ENCODE measurements at places on chromosomes 11 and 22.

- no peak for DNase-seq
These were observed 134.4 kb upstream of the SORL1-AS1 start for GRCh38 chr11:121587182-121587581.

DNA sequence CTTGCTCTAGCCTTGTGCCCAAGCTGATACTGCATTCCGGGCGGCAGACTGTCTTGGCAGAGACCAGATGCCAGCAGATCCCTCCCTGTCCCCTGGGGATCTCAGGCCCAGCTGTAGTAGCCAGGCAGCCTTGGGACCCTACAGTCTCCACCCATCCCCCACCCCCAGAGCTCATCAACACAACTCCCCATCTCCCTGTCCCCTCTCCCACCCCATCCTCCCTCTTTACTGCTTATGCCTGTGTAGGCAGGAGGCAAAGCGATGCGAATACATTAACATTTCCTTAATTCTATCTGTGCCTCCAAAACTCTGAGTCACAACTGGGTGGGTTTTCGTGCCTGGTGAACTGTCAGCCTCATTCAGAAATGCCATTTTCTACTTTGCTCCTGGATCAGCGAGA lies 547.6 kb downstream of the BUD13 start:
- no peak for DNase-seq

- no peak for DNase-seq
These were observed 3.9 kb downstream of the TNNT3 start for GRCh38 chr11:1923201-1923956.

GRCh38 chr11:125331357-125332035 lies 164.6 kb downstream of the FEZ1 start:
- no peak for DNase-seq

- no peak for DNase-seq
These were observed 346.4 kb upstream of the MTNR1B start for GRCh38 chr11:92623055-92623454.

GRCh38 chr22:23150762-23151161 lies 5.5 kb downstream of the RAB36 start:
- no peak for DNase-seq

DNA sequence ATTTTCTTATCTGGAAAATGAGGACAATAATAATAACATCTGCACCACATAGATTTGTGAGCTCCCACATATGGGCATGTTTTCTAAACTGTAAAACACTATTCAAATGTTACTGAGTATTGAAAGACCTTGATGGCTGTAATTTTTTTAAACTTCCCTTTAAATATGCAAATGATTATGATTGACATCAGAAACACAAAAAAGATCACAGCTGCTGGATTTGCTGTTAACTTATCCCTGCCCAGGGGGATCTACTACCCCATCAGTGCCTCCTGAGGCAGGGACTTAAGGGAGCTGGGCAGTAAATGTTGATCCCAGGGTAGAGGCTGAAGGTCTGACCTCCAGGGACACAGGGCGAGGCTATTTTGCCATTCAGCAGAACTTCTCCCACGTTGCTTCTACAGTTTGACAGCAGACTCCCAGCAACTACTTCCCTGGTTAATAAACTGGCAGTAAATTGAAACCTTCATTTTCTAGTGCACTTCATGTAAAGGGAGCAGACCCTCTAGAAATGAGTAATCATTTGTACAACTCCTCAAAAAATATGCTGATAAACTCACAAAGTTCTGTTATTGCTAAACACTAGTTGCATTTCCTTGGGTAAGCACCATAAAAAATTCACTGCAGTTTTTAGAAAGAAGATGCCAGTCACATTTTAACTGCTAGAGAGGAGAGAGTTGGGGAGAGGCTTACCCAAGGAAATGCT lies 20.3 kb downstream of the TMPRSS5 start:
- DNase-seq = no peak

Data from central memory CD4-positive, alpha-beta T cell (primary cell).